ENCODE measurements at places on chromosomes 7 and 10.

DNA sequence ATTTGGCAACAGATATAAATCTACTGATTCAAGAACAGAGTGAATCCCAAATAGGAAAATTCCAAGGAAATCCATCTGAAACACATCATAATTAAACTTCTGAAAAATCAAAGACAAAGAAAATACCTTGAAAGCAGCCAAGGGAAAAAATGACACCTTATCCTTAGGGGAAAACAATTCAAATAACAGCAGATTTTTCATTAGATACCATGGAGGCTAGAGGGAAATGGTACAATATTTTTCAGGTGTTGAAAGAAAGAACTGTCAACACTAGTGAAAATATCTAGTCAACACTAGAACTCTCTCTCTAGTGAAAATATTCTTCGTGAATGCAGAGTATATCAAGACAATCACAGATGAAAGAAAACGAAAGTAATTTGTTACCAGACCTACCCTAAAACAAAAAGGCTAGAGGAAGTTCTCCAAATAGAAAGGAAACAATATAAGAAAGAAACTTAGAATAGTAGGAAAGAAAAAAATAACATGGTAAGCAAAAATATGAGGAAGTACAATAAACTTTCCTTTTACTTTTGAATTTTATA is 5.7 kb upstream of the FAM241B start:
- DNase-seq = no peak

GRCh38 chr7:145884716-145885514 is 231.7 kb upstream of the CNTNAP2 start:
- DNase-seq = peak; percentile 20

- DNase-seq = no peak
These were observed 44.3 kb downstream of the PLCE1 start for GRCh38 chr10:94038024-94038423.

GRCh38 chr7:12683678-12684585 is 3.5 kb upstream of the ARL4A start:
- DNase-seq = no peak

- DNase-seq = no peak
These were observed 12.0 kb downstream of the GNAI1 start for GRCh38 chr7:80146545-80147182.

- peak; percentile 95 for DNase-seq
These were observed at the start of gene PITX3 for GRCh38 chr10:102241444-102242117. Gene PITX3 (minus strand): TSS chr10:102241512. CDS start chr10:102232080, 9,432 bp downstream.

DNA sequence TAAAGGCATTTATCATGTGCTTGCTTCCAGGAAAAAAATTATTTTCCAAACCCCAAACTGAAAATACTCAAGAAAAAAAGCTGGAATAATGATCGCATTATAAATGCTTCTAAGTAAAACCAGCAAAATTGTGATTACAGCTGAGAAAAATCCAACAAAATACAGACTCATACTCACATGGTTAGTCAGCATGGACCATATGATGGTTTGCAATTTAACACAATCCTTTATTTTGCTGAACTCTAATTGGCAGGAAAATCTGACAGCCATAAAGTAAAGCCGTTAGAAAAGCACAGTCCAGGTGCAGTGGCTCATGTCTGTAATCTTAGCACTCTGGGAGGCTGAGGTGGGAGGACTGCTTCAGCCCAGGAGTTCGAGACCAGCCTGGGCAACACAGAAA is 59.6 kb downstream of the BRI3 start:
- no peak for DNase-seq

- no peak for DNase-seq
These were observed 70.0 kb upstream of the VOPP1 start for GRCh38 chr7:55642266-55642665.

DNA sequence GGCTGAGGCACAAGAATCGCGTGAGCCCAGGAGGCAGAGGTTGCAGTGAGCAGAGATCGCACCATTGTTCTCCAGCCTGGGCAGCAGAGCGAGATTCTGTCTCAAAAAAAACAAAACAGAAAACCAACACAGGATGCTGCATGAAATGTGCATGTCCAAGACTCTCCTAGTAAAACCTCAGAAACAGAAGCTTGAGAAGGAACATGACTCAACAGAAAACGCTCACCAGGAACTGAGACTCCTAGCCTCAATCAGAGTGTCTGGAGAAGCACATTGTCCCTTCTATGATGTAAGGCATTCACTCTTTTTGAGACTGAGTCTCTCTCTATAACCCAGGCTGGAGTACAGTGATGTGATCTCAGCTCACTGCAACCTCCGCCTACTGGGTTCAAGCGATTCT is 168.3 kb downstream of the MYOF start:
- DNase-seq = no peak

DNA sequence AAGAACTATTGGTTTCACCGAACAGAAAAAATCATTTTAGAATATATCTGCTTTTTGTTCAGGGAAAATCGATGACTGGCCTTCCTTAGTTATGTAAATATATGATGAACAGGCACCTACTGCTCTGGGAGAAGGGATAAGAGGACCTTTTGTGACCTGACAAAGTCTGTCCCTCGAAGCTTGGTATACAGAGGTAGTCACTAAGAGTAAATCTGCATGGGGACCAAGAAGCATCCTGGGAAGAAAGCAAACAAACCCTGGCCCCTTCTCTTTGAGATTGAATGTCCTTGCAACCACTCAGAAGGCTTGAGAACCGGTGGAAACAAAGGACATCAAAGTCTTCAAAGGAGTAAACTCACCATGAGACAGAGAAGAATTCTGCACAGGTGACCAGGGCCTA is 52.3 kb downstream of the SKIDA1 start:
- DNase-seq = no peak

DNA sequence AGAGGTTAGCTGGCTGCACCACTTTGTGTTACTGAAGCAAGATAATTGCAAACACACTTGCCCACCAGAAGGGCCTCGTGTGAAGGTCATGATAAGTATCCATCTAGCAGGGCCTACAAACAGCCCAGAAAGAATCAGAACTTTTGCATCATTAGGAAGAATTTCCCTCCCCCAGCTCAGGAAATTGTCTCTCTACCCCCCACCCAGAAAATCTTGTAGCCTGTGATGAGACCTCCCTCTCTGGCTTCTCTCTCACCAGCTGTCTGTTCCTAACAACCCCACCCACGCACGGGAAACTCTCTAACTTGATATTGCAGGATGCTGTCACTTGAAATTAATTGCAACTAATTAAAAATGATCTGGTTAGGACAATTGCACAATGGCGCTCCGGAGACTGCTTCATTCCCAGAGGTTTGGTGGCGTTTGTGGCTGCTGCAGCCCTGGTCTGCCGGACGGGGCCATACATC is 34.5 kb downstream of the ZNF503 start:
- DNase-seq = no peak

- DNase-seq = no peak
These were observed 65.9 kb downstream of the BBS9 start for GRCh38 chr7:33195264-33195663.

GRCh38 chr10:125035136-125035535 is 93.2 kb downstream of the ZRANB1 start:
- DNase-seq = no peak

DNA sequence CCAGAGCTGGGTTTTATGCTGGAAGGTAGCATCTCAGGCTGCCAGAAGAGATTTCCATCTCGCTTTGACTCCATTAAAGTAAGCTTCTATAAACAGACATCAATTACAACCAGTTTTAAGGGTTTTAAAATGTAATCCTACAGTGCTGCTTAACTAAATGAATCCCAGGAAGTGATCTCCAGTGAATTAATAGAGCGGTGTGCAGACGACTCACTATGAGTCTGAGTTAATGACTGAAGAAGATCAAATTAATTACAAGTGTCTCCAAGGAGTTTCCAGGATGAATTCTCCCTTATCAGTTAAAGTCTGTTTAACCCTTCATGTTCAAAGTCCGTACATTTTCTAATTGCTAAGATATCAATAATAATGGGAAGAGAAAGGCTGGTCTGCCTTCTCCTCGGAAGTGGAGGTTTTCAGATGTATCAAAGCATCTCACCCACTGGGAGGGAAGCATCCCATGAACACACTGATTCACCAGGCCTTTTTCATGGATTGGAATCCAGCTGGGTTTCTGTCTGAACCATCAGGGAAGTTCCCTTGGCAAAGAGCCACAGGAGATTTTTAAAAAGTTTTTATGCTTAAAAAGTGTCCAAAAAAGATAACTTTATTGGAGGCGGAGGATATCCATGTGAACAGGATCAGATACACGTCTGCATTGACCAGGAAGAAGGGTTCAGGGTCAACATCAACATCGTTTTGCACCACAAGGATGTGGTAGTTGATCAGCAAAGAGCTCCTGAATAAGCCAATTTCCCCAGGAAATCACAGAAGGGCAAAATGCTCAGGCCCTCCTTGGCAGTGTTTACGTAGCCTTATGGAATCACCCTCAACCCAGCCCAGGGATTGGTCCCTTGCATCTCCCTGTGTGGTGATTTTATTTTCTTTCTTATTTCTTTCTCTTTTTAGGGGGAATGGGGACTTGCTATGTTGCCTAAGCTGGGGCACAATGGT is 288.2 kb downstream of the POU6F2 start:
- no peak for DNase-seq

GRCh38 chr10:63487990-63488389 is 22.2 kb upstream of the JMJD1C start:
- DNase-seq = no peak

DNA sequence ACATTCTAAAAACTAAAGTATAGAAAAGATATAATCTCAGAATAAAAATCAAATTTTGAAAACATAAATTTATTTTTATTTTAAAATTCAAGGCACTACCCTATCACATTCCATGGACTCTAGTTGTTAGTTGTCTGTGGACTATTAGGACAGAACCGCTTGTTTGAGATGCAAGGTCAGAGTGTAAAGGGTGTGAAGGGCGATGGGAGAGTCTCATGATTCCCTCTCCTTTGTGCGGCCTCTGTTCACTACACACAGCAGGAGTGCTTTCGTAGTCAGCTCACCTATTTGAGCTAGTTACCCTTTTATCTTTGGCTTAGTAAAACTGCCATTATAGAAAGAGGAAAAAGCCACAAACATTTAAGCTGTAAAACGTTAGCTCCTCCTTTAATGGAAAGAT is 189.8 kb upstream of the TEX47 start:
- no peak for DNase-seq

DNA sequence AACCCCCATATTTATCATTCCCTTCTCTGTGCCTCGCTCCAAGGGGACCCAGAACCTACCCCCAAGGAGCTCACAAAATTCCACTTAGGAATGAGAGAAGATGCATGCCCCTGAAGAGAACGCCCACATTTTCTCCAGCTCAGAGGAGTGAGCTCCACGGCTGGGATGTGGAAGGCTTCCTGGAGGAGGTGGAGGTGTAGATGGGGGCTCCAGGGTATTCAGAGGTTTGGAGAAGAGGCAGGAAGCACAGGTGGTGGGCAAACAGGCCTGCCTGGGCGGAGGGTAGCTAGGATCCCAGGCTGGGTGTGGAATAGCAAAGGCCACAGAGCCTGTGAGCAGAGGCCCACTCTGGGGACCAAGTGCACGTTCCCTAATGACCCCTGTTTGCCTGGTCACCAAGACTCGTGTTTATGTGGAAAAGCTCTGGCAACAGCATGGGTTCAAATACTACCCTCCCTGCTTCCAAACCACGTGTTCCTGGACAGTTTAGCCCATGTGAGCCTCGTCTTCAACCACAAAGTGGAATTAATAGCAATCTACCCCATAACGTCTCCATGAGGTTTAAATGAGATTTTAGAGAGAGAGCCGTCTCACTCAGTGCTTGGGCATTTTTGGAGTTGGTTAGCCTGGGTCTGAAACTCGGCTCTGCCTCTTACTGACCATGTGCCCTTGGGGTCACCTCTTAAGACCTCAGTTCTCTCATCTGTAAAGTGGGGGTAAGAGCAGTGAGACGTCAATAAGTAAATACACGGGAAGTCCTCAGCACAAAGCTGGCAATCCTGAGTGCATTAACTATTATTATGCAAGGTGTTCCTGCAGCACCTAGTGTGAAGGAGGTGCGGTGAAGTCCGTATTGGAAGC is 24.7 kb downstream of the UNC5B start:
- no peak for DNase-seq

DNA sequence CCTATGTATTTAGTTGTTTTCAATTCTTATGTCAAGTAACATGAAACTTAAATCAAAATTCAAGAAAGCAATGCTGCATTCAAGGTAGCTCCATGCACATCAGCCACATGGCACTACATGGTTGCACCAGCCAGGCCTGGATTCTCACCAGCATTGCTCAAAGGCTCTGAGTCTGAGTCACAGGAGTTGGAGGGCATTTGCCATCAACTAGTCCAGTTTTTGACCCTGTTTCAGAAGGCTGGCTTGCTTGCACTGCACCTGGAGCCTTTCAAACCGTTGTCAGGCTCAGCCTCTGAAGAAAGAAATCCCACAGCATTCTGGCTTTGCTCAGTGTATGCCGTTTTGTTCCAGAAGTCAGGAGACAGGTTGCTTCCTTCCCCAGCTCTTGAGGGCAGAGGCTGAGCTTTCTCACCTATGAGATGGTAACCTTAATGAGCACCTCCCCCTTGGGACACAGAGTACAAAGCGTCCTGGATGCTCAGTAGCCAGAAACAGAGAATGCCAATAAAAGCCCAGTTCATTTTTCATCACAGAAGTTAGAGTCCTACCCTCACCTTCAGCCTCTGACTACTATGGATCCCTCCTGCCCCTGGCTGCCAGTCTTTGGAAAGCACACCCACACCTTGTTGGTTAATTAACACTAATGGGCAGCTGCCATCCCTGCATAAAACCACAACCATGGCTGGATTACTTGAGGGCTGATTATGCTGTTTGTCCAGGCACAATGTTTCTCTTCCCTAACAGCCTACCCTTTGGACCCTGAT is 288.4 kb upstream of the LRRTM3 start:
- DNase-seq = no peak

DNA sequence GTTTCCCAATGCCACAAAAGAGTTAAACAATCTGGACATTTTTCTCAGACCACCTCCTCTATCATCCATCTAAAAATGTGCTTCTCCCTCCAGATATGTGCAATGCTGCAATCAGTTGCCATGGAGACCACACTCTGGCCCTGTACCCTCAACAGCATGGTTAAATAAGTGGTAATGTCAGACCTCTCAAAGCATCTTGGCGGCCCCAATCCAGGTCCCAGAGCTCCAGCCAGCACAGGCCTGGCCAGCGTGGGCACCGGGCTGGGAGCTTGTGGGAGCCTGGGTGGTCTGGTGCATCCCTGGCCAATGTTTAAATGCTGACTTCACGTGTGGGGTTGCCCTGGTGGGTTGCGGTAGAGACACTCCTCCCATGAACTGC is 362.9 kb upstream of the ZNF32 start:
- DNase-seq = no peak

DNA sequence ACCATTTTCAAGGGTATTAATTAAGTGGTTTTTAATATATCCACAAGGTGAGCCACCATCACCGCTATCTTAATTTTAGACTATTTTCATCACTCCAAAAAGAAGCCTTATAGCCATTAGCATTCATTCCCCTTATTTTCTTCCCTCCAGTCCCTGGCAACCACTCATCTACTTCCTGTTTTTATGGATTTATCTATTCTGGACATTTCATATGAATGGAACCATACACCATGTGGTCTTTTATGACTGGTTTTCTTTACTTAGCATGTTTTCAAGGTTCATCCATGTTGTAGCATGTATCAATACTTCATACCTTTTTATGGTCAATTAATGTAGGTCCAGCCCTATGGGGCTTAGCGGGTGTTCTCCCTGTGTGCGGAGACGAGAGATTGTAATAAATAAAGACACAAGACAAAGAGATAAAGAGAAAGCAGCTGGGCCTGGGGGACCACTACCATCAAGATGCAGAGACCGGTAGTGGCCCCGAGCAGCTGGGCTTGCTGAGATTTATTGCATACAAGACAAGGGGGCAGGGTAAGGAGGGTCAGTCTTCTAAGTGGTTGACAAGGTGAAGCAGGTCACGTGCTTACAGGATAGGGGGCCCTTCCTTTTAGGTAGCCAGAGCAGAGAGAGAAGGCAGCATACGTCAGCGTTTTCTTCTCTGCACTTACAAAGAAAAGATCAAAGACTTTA is 14.6 kb downstream of the WBP1L start:
- peak; percentile 33 for DNase-seq

GRCh38 chr10:98919899-98920298 is 315.8 kb downstream of the HPSE2 start:
- no peak for DNase-seq

Data from Kasumi-1 (cell line).